Fibroblast of the aortic adventitia (primary cell): ENCODE measurements at places on chromosomes 1 and 21.

DNA sequence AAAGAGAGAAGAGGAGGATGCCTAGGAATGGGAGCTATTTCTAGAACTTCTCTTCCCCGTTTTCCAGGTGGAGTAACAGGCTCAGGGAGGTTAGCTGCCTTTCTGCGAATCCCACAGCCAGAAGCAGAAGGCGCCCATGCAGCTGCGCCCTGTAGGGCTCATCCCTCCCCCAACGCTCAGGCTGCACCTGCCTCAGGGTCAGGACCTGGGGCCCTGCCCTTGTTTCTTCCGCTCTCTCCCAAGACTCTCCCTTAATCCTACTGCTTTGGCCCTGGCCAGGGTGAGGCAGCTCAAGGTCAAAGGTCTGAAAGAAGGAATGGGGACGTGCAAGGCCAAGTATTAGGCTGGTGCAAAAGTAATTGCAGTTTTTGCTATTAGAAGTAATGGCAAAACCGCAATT is 30.5 kb upstream of the PADI2 start:
- no peak for DNase-seq

DNA sequence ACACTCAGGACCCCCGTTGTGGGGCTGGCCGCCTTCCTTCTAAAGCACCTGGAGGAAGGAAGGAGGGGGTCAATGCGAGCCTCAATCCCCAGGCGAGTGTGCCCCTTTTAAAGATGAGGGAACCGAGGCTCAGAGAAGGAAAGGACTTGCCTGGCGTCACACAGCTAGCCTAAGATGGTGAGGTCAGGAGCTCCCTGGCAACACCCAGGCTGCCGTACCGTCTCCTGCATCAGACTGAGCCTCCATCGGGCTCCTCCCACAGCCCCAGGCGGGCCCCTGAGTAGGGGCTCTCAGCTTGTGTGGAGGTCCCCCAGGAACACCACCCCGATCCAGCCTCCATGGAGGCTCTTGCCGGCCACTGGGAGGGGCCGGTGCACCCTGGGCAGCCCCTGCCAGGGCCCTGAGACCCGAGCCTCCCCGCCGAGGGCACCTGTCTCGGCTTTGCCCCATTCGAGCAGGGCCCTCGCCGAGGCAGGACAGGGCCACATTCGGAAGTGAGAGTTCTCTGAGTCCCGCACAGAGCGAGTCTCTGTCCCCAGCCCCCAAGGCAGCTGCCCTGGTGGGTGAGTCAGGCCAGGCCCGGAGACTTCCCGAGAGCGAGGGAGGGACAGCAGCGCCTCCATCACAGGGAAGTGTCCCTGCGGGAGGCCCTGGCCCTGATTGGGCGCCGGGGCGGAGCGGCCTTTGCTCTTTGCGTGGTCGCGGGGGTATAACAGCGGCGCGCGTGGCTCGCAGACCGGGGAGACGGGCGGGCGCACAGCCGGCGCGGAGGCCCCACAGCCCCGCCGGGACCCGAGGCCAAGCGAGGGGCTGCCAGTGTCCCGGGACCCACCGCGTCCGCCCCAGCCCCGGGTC is at the start of gene AIRE:
TSS of gene AIRE (plus strand) at position 739 of the 855 bp plus-strand sequence. CDS start 131 bp downstream, outside the sequence.
- DNase-seq, result no peak

GRCh38 chr1:969260-969855 is 3.1 kb downstream of the PLEKHN1 start:
- no peak for DNase-seq

DNA sequence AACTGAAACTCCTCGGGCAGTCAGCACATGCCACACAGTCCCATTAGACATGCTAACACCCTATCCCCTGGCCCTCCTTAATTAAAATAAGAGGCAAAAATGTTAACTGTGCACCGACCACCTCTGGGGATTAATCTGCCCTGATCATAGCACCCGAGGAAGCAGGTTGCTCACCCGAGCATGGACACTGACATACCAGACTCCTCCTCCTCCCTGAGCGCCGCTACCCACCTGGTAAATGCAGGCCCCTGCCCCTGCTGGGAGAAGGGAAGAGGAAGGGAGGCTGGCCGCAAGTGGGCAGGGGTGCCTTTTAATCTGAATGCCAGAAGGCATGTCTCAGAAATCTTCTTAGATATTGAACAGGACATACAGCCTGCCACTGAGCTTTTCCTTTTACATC is 360.9 kb downstream of the RRAGC start:
- no peak for DNase-seq

DNA sequence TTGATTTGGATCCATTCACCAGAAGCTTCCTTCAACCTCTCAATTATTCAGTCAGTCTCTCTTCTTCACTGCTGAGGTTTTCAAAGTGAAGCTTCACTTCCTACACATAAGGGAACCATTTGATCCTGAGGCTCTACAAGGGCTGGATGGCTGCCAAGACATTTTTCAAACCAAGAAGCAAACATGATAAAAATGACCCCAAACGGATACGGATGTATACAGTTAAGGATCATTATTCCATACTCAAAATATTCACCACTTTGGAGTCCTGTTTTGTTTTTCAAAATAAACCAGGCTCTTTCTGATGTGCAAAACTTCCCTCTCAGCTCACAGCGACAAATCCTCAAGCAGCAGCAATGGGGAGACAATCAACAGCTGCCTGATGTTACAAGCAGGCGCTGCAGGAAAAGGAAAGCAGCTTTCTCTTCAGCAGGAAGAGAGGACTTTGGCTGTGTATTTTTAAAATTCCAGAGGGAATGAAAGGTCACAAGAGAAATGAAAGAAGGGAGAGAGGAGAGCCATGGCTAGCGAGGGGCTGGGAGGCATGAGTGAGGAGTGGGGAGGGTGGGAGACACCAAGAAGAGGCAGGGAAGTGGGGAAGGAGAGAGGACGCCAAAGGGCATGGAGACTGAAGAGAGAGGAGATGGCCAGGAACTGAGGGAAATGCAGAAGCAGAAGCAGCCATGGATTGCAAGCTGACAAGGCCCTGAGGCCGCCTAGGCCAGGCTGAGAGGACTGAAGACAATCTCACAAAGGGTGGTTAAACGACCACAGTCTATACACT is 145.4 kb downstream of the SLC45A1 start:
- peak; percentile 87 for DNase-seq

DNA sequence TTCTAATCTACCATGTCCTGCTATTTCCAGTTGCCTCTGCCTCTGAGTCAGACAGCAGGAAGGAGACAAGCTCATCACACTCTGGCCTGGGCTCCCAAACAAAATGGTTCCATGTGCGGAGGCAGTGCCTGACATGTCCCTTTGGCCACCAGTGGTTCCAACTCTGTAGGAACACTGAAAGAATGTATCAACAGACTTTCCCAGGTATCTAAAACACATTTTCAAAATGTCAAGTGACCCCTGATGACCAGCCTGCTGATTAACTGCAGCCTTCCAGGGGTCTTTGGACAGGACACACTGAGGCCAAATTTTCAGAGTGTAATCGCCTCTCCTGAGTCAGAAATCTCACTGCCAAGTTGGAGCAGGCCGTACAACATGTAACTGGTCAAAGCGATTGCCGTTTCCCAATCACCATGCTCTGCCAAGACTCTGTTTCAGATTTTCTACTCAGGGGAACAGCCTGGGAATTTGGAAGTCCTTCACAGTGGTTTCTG is 172.7 kb downstream of the TPR start:
- DNase-seq, result peak; percentile 96

DNA sequence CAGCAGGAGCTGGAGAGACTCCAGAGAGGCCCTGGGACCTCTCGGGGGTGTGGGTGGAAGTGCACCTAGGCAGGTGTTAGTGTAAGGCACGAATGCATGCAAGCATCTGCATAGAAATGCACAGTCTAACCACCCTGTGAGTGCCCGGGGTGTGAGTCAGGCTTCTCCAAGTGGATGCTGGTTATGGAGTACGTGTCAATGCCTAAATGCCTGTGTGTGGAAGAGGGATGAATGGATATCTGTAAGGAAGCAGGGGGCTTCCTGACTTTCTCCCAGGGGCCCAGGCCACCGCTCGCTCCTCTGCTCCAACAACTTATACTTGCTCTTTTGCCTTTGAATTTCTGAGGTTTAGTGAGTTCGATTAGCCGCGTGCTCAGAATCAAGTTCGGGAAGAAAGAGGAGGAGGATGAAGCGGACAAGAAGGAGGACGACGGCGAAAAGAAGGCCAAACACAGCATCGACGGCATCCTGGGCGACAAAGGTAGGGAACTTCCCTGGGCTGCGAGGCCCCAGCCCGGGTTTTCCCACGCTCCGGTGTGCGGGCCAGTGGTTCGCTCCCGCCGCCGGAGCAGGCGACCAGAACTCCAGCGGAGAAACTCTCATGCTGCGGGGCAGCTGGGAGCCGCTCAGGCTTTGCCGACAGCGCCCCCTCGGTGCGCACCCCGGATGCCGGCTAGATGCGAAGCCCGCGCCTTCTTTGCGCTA is 5.4 kb downstream of the PAX7 start:
- no peak for DNase-seq

DNA sequence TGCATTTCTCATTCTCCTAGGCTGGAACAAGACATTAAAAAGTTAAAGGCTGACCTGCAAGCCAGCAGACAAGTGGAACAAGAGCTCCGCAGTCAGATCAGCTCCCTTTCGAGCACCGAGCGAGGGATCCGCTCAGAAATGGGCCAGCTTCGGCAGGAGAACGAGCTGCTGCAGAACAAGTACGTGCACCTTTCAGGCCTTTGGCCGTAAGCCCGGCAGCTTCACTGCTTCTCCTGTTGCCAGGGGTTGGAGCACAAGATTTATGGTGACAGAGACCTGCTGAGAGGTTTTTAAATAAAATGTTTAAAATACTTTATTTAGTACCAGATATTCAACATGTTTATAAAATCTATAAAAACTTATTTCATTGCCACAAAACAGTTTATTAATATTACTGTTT is 53.4 kb downstream of the MACO1 start:
- no peak for DNase-seq

- DNase-seq, result peak; percentile 49
Measured at GRCh38 chr1:245888809-245889208, 618.3 kb downstream of the SMYD3 start.

DNA sequence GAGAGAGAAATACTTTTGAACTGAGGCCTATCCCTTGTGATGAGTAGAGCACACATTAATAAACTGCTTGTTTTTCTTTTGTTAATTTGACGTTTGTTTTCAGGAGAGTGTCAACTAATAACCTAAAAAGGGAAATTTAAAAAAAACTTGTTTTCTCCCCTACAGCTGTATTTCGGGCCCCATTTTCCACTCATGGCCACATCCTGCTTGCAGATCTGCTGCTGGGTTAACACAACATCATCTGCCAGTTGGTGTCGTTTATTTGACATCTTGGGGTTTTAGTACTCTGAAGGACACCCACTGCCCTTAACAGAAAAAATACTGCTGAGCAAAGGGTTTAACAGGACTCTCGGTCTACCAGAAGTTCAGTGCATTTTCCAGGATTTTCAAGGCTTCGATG is 848 bp upstream of the PYHIN1 start:
- no peak for DNase-seq

DNA sequence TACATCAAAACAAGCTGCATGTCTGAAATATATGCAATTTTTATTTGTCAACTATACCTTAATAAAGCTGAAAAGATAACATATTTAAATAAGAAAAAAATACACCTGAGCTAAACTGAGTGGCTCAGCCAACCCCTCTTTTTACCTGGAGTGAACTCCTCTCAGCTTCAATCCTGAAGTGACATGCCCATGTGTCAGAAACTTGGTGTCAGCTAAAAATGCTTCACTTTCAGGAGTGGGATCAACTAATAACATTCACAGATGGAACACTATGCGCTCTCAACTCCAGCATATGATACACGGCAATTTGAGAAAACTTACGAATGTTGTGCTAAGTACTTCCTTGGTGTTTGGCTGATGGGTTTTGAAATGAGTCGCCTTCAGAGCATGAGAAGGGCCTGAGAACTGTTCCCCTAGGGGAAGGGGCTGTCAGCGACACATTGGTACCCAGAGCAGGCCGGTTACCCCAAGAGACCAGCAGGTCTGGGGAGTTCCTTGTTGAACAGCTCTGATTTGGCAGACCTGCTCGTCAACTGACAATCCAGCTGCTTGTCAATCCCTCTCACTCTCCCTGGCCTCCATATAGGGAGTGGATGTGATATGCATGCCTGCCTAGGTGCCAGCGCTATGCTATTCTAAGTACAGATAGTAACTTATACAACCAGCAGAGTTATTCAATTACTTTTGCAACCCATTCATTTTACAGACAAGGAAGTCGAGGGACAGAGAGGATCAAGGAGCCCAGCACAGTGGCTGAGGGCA is 267.7 kb downstream of the PCP4 start:
- no peak for DNase-seq
